ENCODE measurements at places on chromosomes 4 and X.
A peak's percentile ranks its signal among the peaks of the same experiment; 100 is the strongest.

DNA sequence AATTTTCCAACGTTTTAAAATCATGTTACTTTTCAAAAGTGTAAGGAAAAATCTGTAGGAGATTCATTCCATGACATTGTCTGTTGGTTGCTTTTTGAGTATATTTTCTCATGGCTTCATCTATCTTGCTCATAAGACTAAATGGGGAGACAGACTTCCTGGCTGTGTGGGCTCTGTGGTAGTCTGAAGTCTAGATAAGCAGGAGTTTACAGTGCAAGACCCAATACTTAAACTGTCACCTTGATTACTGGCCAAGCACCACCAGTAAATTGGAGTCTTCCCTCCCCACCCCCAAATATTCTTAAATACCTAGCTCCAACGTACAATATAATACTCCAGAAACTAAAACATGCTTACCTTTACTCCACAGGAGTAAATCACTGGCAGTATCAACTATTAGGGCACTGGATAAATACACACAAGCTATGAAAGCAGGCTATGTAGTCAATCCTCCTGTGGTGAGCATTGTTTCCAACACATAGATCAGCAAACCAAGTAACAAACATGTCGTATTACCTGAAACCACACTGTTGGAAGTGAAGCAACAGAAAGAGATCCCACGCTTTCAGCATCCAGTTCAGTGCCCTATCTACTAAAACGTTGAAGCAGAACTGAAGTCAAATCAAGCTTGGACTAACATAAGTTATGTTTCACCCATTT, 6.2 kb downstream of the HNRNPD start:
- no peak for DNase-seq

DNA sequence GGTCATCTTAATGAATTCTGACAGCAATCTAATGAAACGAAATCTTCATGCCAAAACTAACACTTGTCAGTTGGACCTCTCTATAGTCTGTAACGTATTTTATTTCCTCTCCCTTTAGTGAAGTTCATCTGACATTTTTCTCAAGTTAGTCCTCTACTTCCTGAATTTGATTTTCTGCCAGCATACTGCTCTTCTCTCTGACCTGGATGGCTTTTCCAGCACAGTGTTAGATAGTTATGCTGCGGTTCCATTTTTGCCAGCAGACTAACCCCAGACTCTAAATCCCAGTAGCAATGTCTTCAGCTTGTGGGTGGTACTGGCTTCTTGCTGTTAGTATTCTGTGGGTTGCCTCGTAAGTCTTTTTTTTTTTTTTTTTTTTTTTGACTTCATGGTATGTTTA, 146.7 kb upstream of the VEGFC start:
- DNase-seq, result peak; percentile 77

GRCh38 chrX:8272821-8273220, 101.8 kb upstream of the VCX2 start:
- DNase-seq, result no peak

- DNase-seq, result no peak
These were observed 8.1 kb upstream of the UVSSA start for GRCh38 chr4:1338752-1339414.

- DNase-seq, result peak; percentile 9
These were observed 222.6 kb downstream of the SPIN4 start for GRCh38 chrX:63128509-63128908.

Data from MG63 (cell line).